GM04503 (cell line): ENCODE measurements at places on chromosomes 6 and 20.

DNA sequence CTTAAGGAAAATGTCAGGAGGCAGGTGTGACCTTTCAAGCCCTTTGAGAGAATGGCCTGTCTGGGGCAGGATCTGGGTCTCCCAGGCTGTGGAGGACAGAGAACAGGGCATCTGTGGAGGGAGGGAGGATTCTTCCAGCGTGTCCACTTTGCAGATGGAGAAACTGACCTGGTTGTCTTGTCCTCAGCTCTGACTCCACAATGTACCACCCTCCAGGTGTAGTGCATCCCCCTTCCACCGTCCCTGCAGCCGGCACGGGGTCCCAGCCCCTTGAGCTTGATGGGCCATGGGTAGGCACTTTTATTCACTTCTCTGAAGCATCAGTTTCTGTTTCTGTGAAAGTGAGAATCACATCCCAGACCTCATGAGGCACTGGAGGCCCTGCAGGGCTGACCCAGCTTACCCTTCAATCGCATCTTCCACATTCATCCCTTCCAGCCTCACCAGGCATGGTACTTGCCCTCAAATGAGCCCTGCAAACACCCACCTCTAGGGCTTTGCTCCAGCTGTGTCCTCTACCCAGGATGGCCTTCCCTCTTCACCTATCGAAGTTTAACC is 4.6 kb upstream of the TGM2 start:
- DNase-seq = no peak

DNA sequence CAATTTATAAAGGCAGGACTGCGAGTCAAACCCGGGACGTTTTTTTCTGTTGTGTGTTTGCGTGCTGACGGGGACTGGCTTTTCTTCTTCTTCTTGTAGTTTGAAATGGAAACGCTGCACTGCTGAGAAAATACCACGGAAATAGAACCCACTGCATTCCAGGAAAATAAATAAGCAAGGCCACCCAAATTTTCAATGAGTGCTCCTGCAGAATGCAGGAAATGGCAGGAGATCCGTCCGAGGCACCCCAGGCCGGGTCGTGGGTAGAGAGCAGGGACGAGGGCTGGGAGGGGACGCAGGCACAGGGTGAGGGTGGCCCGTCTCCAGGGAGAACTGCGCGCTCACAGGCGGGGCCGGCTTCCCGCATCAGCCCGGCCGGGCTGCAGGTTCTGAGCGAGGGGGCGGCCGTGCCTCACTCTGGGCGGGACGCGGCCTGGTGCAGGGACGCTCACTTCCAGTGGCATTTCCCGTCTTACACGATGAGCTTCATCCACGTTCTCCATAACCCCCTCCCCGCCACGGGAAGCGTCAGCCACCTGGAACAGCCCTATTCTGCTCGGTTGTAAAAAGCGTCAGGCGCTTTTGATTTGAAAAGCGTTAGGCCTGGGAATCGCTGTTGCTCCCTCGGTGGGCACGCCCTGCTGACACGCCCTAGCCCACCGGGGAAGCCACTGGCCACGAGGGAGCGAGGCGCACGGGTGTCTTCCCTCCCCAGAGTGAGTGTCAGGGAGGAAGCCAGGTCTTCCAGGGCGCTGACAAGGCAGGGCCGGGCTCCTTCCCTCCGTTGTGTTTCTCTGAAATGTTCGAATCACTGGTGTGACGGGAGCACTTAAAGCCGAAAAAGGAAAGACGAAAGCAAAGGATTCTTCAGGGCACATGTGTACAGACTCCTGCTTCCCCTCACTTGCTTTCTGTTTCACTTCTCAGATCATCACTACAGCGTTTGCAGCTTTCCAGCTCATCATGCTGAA is 17.9 kb upstream of the EXOC2 start:
- no peak for DNase-seq

DNA sequence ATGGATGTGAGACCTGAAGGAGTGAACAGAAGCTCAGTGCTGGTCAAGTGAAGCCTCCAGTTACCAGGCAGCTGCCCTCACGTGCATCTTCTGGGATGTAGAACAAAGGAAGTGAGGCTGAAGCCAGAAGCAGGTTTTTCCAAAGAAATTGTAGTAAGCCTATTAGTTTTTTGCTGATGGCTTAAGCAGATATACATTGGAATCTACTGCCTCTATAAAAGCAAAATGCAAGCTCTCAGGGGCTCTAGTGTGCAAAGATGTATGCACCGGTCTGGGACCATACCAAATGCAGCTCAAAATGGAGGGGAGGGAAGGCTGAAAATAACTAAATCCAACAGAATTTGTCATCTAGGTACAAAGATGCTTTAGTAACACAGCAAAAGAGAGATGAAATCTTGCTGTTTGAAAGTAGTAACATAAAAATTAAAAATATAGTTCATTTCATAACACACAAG is 77.0 kb downstream of the DTNBP1 start:
- no peak for DNase-seq

GRCh38 chr6:98179606-98180005 is 654.8 kb upstream of the POU3F2 start:
- DNase-seq = no peak

GRCh38 chr6:153051801-153052200 is 49.3 kb upstream of the MTRF1L start:
- DNase-seq = no peak

DNA sequence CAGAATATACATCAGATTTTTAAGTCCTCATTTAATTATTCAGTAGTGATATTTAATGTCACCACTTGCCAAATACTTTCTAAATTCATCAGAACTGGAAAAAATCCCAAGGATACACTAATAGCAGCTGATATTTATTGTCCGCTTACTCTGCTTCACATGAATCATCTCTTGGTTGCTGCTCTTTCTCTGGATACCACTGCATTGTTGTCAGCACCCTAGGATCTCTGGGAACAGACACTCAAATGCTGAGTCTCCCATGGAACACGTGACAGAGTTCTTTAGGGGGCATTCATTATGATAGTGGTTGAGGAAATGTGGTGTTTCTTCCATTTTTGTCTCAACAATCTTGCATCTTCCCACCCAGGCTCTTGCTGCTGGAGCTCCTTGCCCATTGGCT is 318.0 kb downstream of the RFPL4B start:
- DNase-seq = no peak

- DNase-seq = peak; percentile 8
These were observed at the start of gene HLA-DRA for GRCh38 chr6:32439602-32440214. Gene HLA-DRA, plus strand, starts transcription at chr6:32439887. Its CDS starts 64 bp downstream, at chr6:32439951.

DNA sequence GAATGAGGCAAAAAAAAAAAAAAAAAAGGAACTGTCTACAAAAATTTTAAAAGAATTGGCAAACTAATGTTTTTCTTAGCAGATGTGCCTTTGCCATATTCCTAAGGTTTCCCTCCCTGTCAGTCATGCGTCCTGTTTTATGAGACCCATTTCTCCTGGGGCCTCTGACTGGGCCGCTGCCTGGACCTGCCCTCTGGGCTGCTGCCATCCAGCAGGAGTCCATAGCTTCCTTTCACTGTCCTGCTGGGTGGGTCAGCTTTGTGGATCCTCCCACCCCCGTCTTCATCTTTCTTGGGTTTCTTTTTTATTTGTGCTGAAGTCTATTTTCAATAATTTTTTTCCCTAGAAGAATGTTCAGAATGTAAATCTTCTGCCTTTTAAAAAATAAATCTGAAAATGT is 110.8 kb upstream of the SCP2D1 start:
- DNase-seq = no peak

GRCh38 chr6:15842727-15843117 is 179.9 kb upstream of the DTNBP1 start:
- no peak for DNase-seq

- DNase-seq = no peak
These were observed 107.0 kb downstream of the JARID2 start for GRCh38 chr6:15352845-15353244.

DNA sequence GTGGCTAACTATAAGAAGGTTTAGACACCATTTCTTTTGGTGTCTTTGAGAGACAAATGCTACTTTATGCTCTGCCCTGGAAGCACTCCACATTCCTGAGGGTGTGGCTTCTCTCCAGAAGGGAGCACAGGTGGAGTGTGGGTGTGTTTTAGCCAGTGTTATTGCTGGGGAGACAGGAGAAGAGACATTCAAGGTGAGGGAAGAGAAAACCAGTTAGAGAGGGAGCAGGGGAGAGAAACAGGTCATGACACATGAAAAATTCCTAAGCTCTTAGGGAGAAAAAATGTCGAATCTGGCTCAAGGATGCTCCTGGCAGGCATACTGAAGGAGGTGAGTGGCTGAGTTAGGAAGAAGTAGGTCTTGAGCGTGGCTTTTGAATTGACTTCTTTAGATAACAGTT is 292.8 kb downstream of the CLIC5 start:
- DNase-seq = no peak

DNA sequence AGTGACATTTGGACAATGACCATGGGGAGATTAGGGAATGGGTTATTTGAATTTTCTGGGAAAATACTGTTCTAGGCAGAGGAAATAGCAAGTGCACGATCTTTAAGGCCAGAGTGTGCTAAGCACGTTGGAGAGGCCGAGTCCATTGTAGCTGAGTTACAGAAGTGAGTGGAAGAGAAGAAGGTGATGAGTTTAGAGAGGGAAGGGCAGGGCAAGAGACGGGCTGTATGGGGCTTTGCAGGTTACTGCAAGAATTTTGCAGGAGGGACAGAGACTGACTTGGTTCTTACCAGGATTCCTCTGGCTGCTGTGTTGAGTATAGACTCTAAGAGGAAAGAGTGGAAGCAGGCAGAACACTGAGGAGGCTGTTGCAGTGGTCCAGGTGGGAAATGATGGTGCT is 1.1 kb upstream of the NCOA3 start:
- no peak for DNase-seq

- DNase-seq = no peak
These were observed 398.0 kb downstream of the EPHA7 start for GRCh38 chr6:93021235-93021915.

- peak; percentile 98 for DNase-seq
These were observed 107.3 kb upstream of the SNX9 start for GRCh38 chr6:157715728-157716164.

- no peak for DNase-seq
These were observed 22.4 kb downstream of the OR2B2 start for GRCh38 chr6:27889628-27890444.

DNA sequence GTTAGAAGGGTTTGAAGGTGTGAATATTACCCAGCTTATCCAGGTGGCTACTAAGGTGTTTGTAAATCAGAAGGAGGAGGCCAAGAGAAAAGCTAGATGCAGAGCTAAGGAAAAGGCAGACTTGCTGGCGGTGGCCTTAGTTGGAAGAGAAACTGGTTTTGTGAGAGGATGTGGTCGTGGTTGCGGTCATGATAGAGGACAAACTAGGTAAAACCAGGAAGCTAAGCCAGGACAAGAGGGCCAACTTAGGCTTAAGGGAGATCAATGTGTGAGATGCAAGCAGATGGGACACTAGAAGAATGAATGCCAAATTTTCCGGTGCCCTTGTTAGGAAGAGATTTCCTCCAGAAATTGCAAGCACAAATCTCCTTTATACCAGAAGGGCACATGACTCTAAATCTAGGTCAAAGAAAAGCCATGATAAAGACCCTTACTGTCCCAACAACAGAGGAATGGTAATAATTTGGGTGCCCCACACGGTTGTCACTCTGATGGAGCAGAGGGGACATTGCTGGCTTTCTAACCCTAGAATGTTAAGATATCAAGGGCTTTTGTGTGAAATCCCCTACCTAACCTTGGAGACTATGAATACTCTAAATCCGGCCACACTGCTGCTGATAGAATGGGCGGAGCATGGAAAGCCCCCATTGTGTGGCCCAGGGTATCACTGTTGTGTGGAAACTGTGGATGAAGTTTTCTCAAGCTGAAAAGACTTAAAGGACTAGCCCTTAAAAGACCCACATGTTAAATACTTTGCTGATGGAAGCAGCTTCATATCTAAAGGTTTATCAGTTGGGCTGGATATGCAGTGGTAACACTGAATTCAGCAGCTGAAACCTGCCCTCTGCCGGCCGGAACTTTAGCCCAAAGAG is 7.8 kb downstream of the IL22RA2 start:
- DNase-seq = no peak

GRCh38 chr6:13012296-13012695 is 295.7 kb downstream of the PHACTR1 start:
- DNase-seq = no peak

GRCh38 chr6:113292646-113293422 is 564.3 kb upstream of the MARCKS start:
- no peak for DNase-seq

DNA sequence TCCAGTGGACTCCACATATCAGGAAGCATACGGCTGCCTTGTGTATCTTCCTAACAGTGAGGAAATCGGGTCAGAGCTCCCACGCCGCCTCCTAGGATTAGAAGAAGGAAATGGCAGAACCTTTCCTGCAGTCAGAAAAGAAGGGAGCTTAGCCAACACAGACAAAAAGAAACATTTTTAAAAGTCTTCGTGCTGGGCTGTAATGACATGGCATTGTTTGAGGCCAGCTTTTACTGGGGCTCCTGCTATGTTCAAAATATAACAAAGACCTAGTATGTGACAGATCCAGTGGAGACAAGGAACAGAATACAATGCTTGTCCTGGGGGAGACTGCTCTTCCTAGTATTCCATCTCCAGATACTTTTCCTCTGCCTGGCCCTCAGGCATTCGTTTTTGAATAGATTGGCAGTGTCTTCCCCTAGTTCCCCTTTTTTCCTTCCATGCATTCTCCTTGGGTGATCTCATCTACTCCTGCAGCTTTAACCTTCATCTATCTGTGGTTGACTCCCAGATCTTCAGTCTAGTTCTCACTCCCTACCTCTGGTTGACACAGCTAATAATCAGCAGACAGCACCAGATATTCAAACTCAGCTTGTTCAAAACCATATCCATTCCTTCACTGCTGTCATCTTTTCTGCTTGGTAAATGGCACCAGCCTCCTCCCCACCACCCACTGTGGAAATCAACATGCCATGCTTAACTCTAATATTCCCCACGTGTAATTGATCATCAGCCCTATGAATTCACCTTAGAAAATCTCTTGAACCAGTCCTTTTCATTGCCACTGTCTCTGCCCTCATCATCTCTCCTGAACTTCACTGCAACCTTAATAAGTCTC is 94.5 kb upstream of the VSTM2L start:
- DNase-seq = no peak
